ENCODE measurements at places on chromosomes 5 and 9. TPM values are rescaled to one million over a fixed set of nuclear protein-coding genes. Genes with fewer than 3 reads are reported as not detected.

GRIN1 gene
- total RNA-seq = not detected

PCDHB8 gene
- 3.8 TPM for total RNA-seq

RLN2 gene
- not detected for total RNA-seq

DNA sequence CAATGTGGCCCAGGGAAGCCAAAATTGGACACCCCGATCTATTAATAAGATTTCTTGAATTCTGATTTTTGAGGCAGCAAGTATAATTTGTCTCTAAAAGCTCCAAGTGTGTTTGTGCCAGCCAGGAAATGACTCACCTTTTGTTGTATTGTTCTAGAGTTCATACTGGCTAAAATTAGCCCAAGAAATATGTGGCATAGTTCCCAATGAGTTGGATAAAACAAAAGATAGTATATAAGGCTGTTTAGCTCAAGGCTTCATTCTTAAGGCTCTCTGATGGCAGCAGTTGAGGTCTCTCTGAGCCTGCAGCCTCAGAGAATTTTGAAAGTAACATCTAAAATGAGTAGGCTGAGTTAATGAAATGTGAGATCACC, 21.6 kb downstream of the HMGXB3 start:
- peak; percentile 98 for DNase-seq

PCDHGA3 gene
- total RNA-seq = 0.49 TPM

DNA sequence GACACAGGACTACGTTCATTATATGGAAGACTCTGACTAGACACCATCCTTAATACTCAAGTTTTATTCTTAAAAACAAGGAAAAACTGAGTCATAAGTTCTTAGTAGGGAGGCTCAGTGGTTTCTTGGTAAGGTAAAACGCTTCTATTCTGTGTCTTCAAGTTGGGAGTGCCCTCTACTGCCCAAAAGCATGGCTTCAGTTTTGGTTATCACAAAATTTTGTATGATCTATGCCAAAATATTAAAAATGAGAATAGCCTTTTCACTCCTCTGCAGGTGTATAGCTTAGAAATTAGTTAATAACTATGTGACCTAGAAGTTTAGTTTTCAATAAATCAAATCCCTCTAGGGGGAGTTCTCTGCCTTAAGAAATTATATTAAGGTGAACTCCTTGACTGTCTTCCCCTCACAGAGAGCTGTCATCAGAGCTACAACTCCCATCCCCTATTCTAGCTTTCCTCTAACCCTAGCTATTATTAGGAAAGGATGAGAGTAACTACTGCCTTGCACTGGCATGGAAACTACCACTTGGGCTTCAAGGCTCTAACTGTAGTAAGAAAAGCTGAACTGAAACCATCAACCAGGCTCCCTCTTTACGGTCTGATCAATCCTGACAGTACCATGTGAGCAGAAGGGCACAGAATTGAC, 189.7 kb downstream of the GNAQ start:
- DNase-seq = peak; percentile 33

AIF1L gene
- 1.4 TPM for total RNA-seq
